Neural progenitor cell (in vitro differentiated cells): ENCODE measurements at places on chromosomes 16 and 17.

DNA sequence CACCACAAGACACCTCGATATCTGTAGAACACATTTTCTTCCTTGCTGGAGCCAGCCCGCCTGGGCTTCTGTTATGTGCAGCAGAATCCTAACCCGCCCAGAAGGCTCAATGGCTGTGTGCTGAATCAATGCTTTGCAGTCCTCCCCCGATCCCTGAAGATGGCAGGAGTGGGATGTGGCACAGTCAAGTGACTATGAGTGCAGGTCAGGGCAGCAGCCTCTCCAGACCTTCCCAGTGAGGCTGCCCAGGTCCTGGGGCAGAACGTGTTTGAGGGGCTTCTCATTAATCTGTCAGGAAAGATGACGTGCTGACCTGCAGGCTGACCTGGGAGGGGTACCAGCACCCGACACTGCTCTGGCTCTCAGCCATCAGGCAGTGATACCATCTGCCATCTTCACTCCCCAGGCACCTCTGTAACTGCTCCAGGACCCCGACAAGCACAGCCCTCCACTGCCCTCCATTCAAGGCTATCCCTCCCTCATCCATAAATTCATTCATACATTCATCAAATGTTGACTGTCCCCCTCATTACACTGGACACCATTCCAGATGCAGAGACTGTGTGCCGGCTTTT, 35.2 kb downstream of the LRRC75A start:
- peak; percentile 37 for DNase-seq

- no peak for DNase-seq
Measured at GRCh38 chr17:56136301-56136700, 17.0 kb upstream of the ANKFN1 start.

DNA sequence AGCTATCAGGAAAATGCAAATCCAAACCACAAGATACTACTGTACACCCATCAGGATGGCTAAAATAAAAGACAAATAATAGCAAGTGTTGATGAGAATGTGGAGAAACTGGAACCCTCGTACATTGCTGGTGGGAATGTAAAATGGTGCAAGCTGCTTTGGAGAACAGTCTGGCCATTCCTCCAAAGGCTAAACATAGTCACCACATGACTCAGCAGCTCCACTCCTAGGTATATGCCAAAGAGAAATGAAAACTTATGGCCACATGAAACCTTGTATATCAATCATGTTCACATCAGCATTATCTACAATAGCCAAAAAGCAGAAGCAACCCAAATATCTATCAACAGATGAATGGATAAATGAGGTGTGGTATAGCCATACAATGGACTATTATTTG, 28.5 kb downstream of the VAC14 start:
- no peak for DNase-seq

DNA sequence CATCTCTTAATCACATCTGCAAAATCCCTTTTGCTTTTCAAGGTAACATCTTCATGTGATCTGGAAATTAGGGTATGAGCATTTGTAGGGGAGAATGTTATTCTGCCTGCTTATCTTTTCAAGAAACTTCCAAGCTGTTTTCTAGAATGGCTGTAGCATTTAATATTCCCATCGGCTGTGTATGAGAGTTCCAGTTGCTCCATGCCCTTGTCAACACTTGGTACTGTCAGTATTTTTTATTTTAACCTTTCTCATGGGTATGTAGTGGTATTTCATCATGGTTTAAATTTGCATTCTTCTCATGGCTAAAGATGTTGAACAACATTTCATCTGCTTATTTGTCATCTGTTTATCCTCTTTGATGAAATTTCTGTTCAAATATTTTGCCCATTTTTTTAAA, 90.6 kb upstream of the HLF start:
- no peak for DNase-seq

- no peak for DNase-seq
Measured at GRCh38 chr17:9918804-9919352, 13.8 kb upstream of the RCVRN start.

- no peak for DNase-seq
Measured at GRCh38 chr17:7048968-7049367, 5.1 kb upstream of the SLC16A11 start.

DNA sequence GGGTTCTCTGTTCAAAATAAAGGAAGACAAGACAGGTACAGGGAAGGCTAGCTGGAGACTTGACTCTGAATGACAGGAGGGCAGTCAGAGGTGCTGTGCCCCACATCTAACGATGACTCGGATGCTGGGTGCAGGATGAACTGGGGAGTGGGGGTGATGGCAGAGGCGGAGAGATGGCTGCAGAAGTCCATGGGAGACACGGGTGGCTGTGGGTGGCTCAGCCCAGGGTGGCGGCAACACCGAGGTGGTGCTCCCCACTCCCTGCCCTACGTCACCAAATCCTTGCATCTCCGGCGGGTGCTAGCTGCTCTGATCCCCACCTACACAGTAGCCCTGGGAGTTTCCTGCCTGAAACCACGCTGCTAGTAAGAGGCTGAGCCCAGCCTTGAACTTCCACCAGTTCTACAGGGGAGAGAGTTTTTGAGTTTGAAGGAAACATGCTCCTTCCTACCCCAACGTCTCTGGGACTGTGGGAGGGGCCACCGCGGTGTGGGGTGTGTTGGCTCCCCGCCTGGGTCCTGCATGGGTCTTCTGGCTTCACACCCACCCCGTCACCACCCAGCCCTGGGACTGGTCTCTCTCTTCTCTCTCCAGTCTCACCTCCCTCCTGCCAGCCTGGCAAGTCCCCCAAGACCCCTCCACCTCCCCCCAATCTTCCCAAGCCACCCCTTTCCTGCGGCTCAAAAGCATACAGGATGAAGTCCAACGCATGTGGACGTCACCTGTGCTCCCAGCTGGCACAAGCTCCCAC, 4.5 kb downstream of the GSG1L start:
- DNase-seq = no peak

DNA sequence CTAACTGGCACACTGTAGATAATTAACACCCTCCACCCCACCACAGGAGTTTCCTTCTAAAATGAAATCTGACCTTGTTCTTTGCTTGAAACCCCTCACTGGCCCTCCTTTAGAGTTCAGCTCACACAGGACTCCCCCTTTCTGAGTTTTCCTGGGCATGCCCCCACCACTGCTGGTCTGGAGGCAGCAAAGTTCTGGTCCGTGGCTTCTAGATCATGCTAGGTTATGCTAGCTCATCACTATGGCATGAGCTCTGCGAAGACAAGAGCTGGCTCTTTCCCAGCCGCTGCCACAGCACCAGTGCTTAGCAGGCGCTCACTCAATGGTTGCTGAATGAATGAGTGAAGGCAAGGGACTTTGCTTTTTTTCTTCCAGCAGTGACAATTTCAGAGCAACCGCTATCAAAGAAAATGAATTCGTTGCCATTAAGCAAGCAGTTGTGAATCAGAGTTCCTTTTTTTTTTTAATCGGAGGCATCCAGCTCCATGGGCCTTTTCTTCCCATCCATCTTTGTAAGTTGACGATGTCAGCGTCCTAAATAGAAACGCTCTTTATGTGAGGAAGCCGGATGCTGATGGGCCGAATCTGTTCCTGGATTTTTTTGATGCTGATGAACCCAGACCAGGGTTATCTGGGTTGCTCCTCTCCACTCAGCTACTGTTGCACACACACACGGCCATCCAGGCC, 80.8 kb upstream of the NOL11 start:
- DNase-seq = no peak

DNA sequence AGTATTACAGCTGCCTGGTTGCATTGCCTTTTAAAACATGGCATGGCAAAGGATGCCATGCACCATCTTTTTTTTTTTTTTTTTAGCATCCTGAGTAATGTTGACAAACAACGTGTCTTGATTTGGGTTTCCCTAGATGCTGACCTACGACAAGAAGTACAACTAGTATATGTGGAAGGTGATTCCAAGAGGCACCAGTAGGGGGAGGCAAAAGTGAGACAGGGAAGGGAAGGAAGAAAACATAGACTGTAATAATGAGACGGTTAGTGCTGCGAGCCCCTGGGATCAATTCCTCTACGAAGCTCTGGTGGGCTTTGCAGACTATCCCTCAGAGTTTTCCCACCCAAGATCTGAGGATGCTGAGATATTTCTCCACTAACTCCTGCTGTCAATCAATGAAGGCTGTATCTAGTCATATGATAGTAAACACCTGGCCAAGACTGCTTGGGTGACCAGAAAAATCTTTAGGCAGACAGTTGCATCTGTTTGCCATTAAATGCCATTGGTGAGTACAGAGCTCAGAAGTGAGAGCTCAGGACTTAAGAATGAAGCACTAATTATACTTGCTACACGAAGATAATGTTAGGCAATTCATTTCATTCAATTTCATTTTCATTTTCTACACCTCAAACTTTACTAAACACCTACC, 458.6 kb upstream of the GOT2 start:
- peak; percentile 63 for DNase-seq

DNA sequence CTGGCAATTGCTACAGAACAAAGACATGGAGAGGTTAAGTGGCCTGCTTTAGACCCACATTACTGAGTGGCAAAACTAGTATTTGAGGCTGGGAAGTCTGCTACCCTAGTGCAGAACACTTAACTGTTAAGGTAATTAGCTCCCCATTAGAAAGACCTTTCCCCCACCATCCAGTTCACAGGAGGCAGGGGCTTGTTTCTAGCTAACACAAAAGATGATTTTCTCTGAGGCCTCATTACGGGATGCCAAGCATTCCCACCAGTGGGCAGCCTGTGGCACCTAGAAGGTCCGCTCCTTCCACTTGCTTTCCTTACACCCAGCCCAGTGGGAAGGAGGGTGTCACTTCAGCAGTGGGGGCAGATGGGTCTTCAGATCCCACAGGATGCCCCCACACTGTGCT, 99.1 kb downstream of the RBFOX1 start:
- DNase-seq = no peak

GRCh38 chr16:3009568-3010390, 2.9 kb upstream of the CLDN9 start:
- peak; percentile 73 for DNase-seq

DNA sequence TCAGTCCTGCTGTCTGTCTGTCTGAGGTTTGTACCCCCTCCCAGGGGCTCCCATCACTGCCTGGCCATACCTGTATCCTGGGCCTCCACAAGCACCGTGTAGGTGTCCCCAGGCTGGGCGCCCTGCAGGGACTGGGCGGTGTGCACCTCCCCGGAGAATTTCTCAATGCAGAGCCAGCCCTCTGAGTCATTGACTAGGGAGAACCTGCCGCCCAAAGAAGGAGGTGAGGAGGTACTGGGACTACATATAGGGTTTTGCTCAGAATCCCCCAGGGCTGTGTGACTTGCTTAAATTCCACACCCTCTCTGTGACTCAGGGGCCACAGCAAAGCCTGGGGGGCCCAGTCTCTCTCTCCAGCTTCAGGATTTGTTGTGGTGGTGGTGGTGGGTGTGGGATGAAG, 7.6 kb downstream of the CDH16 start:
- no peak for DNase-seq

DNA sequence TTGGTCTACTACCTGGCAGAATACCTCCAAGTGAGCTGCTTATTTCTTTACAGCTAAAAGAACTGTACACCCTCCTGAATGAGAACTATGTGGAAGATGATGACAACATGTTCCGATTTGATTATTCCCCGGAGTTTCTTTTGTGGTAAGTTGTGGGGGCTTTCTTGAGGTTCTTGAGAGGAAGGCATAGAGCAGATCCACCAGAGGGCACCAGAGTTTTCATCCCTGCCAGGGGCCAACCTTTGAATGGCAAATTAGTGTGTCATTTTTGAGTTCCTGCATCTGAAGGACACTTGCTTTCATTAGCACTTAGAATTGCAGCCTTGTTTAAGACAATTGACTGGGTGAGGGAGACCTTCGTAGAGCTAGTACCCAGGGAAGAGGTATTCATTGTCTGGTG, 35.0 kb downstream of the NMT1 start:
- peak; percentile 40 for DNase-seq

- no peak for DNase-seq
Measured at GRCh38 chr17:61385577-61386236, 13.9 kb upstream of the TBX2 start.

GRCh38 chr17:35641032-35641431, 53.9 kb downstream of the AP2B1 start:
- no peak for DNase-seq

GRCh38 chr17:8744086-8744785, 400 bp downstream of the CCDC42 start:
- DNase-seq = no peak

DNA sequence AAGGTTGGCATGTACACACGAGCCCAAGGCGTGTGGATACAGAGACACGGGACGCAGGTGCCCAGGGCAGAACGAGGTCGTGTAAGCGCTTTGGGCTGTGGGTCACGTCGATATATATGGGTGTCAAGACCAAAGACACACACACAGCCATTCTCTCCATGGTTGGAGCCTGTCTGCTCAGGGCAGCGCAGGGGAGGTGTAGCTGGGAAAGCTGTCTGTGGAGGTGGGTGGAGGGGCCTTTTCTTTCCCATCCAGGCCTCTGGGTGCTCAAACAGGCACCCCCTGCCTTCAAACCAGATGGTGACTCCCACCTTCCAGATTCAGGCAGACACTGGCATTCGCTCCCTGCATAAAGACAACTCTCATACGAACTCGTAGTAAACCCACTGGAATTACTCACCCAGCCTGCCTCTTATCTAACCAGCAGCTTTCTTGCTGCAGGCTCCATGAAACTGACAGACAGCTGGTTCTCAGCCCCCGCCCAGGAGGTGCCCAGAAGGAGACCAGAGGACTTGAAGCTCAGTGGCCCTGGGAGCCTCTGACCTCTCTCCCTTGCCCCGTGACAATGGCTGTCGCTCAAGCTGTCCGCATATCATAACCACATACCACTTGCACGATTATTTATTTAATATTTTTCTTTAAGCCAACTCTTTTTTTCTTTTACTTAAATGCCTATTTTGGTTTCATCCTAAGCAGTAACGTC, 237.1 kb downstream of the KATNIP start:
- DNase-seq = no peak

DNA sequence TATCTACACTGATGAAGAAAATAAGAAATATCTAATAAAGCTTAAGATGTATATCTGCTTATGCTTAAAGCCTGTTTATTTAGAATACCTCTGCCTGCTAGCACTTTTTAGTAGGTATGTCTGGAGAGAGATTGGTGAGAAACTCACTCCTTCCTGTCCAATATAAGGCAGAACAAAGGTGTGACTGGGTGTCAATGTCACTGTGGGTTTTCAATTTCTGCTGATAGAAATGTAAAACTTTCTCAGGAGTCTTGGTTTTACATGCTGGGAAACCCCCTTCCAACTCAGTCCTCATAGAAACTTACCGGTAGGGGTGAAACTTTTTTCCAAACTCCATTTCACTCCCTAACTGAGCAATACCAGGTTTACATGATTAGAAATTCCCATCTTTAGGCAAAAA, 17.8 kb upstream of the MPHOSPH6 start:
- no peak for DNase-seq

DNA sequence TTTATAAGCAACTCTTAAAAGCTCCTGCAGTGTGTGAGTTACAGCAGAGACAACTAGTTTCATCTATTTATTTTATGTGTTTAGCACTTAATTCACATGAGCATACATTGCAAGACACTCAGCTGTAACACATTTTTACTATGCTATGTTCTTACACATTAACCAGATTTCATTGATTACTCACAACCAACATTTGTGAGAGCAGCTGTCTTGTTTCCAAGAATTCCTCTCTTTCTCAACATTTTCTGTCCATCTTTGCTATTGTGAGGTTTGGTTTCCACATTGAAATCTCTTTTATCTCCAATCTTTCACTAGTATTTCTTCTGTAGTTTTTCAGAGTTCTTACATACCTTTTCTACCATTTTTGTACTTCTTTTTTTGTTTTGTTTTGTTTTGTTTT, 51.2 kb downstream of the COPRS start:
- DNase-seq = no peak

- DNase-seq = peak; percentile 91
Measured at GRCh38 chr17:76736349-76737081, 616 bp downstream of the SRSF2 start.

GRCh38 chr17:57745242-57745641, at the start of gene CCDC182:
TSS of gene CCDC182 (minus strand) at chr17:57745299. CDS start at chr17:57745272, 27 bp downstream.
- DNase-seq = no peak

GRCh38 chr17:9028202-9028987, 7.1 kb downstream of the NTN1 start:
- no peak for DNase-seq
